Vagina (tissue), 2 donors: ENCODE measurements at places on chromosomes 5 and 9. TPM values are rescaled to one million over a fixed set of nuclear protein-coding genes. Genes with fewer than 3 reads are reported as not detected.

DNA sequence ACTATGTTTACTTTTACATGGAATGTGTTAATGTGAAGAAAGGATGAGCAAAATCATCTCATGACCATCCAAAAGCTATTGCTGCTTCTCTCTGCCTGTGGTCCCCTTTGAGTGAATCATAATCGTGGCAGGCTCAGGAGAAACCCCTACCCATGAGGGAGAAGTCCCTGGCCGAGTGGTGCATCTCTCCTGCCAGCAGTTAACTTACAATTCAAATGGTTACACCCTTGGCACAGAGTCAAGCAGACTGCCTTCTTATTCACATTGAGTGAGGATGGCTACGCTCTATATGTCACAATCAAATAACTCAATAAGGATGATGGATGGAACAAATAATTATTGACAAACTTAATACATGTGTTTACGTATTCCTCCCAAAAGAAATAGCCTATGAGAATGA is 179.1 kb downstream of the FGF1 start:
- no peaks in the 10 kb centered on the region for H3K27me3 ChIP-seq
- no peak overlapping the region for H3K4me3 ChIP-seq
- H3K36me3 ChIP-seq: no peaks in the 10 kb centered on the region
- no peak for DNase-seq
- no peak overlapping the region for H3K27ac ChIP-seq

DNA sequence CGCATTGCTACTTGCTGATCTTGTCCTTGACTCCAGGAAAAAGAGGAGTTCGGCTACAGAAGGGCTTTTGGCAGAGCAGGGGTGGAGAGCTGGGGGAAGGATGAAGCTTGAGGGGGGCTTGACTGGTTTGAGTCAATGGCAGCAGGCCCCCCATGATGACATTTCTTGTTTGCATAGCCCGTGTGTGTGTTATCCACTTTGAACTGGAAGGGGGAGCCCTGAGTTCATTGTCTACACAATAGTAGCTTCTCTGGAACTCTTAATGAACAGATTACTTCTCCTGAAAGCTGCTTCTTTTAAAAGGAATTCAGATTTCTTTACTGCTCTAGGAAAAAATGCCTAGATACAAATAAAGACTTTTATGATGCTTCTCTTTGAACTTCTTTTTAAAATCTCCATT is 2.3 kb downstream of the IFNB1 start:
- peaks cover 3% of the 10 kb centered on the region for H3K4me1 ChIP-seq
- H3K27ac ChIP-seq: no peak overlapping the region
- H3K4me3 ChIP-seq: no peak overlapping the region
- H3K36me3 ChIP-seq: no peaks in the 10 kb centered on the region

DNA sequence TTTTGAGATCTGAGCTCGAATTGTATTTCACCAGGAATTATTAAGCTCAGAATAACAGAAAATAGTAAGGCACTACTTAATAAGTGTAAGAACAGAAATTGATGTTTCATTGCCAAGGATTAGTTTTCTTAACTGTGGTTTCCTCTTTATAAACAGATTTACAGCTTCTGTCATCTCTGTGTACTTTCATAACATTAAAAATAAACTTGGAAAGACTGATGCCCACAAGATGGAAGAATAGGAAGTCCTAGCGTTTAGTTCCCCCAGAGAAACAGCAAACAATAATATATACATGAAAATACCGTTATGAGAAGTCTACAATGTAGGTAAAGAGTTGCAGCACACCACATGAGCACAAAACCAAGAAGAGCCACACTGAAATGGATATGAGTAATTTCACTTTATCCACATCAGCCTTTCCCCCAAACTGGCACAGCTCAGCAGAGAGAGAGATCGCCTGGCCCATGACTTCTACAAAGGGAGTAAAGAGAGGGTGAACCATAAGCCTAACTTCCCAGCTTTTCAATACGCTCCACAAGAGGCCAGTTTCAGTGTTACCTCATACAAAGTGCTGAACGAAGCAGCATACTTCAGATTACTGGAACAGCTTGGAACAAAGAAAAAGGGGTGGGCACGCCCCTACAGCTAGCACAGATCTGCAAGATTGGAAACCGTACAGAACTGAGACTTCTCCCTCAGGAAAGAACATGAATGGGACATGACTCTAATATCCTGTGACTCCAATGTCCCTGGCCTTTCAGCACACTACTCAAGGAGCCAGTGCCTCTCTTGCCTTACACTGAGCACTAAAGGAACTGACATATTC is 75.4 kb downstream of the EMB start:
- H3K4me3 ChIP-seq: no peak overlapping the region
- no peak for DNase-seq
- no peak overlapping the region for H3K27ac ChIP-seq
- no peaks in the 10 kb centered on the region for H3K4me1 ChIP-seq
- H3K36me3 ChIP-seq: no peaks in the 10 kb centered on the region
- H3K27me3 ChIP-seq: no peaks in the 10 kb centered on the region

GRCh38 chr5:131634666-131634995 is 398 bp downstream of the RAPGEF6 start:
- H3K4me1 ChIP-seq: peaks cover 38% of the 10 kb centered on the region
- peak overlapping the region; percentile 98 for H3K27ac ChIP-seq

- H3K36me3 ChIP-seq: no peaks in the 10 kb centered on the region
- no peak overlapping the region for H3K4me3 ChIP-seq
- no peaks in the 10 kb centered on the region for H3K4me1 ChIP-seq
- H3K27ac ChIP-seq: no peak overlapping the region
Measured at GRCh38 chr9:78133751-78134150, 102.1 kb upstream of the CEP78 start.

DNA sequence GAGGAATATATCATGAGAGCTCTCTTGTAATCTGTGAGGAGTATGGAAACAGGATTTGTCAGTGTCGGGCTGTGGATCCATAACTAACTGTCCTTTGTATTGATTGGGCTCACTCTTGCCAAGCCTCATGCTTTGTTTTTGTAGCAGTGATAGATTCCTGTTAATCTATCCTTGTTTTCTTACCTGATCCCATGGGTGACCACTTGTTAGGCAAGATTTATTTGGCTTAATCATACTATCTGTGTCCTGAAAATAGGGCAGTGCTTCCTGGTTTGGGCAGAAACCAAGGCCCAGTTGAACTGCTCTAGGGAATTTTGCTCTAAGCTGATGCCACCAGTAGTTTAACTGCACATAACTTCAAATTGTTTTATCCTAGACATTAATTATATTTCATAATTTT is 6.1 kb downstream of the NDFIP1 start:
- H3K27me3 ChIP-seq: no peaks in the 10 kb centered on the region
- H3K4me3 ChIP-seq: no peak overlapping the region
- no peak overlapping the region for H3K27ac ChIP-seq
- no peak for DNase-seq

The MAMDC4 gene
- 3.2 TPM for total RNA-seq

The MYMK gene
- total RNA-seq: not detected

The MRPL22 gene
- total RNA-seq: 24.8 TPM

The CTNND2 gene
- 1.7 TPM for total RNA-seq
